Stimulated activated CD4-positive, alpha-beta T cell treated with anti-CD3 and anti-CD28 coated beads, Interleukin-4, amount 100 ng/mL, for 1 hour (primary cell): ENCODE measurements at places on chromosomes 2 and 18.

- no peak for DNase-seq
Observed at GRCh38 chr18:69557282-69557681, 156.6 kb downstream of the DOK6 start.

GRCh38 chr18:63487676-63488075, 10.9 kb downstream of the SERPINB5 start:
- no peak for DNase-seq

- no peak for DNase-seq
Observed at GRCh38 chr18:56443166-56443907, 195.1 kb downstream of the TXNL1 start.

- no peak for DNase-seq
Observed at GRCh38 chr2:156405586-156405985, 30.6 kb upstream of the GPD2 start.
